ENCODE measurements at places on chromosomes 7 and 10.

DNA sequence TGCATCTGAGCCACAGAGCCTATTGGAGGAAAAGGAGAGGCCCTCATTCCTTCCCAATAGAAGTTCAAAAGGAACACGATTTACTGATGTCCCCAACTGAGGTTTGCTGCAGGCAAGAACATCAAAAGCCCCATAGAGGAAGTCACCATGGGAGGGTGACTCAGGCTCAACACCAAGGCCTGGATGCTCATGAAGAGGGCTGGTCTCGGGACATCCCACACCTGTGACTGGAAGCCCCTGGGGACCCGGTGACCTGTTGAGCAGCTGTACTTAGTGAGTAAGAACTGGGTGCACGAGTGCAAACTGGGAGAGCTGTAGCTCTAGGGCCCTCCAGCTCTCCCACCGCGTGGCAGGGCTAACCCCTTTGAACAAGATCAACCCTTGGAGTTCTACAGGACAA is 38.0 kb downstream of the CYTH3 start:
- DNase-seq: peak; percentile 72

DNA sequence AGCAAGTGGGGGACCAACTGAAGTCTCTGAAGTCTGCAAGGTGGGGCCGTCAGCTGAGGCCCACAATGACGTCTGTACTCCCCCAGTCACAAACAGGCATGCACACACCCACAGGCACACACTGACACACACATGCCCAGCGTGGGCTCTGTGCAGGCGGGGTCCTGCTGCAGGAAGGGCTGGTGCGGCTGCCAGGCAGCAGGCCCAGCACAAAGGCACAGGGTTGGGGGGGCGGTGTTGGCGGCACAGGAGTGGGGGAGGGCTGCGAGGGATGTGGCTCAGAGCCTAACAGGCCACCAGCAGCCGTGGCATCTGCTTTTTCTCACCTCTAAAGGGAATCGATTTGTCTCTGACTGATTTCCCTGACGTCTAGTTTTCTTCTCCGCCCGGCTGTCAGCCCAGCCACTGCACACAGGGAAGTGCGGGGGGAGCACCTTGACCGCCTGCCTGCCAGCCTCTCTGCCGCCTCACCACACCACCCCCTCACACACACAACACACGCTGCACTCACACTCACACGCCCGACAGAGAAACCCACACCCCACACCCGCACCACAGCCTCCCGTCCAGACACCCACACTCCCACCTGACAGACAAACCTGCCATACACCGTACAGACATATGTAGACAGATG is 43.5 kb upstream of the ZMIZ1 start:
- no peak for DNase-seq

DNA sequence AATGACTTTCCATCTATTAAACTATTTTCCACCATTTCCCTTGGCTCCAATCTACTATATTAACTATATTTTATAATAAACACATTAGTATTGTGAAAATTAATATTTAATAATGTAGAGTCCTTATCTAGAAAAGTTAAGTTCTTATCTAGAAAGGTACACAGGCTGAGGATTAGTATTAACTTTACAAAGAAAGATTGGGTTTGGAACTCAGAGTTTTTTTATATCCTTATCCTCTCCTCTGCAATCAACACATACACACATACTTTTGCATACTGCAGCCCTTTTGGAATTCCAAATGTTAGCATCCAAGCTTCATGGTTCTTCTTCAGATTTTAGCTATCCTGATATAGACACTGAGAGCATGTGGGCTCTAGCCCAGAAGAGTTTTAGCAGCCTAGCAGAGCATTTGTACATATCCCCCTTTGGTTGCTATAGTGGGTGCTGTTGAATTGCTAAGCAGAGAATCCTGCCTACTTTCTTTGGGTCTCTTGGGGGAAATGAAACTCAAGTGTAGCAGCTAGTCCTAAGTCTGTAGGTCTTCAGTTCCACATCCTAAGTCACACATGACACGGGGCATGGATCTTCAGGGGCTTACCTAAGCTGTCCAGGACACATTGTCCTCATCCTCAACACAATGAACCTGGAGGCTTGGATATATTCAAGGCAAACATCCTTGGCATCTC is 874.6 kb downstream of the LRMDA start:
- no peak for DNase-seq

DNA sequence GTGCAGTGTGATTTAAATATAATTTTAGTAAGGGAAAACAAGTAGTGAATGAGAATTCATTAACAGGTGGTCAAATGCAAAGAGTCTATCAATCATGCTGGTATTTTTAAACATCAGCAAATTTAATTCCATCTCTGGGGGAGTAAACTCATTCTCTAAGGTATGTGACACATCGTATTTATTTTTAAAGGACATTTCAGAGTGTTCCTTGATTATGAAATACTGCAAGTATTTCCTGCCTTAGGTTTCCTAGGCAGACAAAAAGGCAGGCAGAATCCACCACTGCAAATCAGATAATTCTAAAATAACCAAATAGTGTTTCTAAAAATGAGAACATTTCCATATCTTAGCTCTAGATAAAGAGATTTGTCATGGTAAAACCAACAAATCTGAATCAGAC is 193.8 kb downstream of the LRRTM3 start:
- no peak for DNase-seq
